NCI-H1092 treated with DMSO at 0.1 percent for 48 hours (cell line): ENCODE measurements at places on chromosomes 12 and 14.
A peak's percentile ranks its signal among the peaks of the same experiment; 100 is the strongest.

- DNase-seq, result no peak
Observed at GRCh38 chr12:48280572-48280971, 70.1 kb downstream of the ZNF641 start.

DNA sequence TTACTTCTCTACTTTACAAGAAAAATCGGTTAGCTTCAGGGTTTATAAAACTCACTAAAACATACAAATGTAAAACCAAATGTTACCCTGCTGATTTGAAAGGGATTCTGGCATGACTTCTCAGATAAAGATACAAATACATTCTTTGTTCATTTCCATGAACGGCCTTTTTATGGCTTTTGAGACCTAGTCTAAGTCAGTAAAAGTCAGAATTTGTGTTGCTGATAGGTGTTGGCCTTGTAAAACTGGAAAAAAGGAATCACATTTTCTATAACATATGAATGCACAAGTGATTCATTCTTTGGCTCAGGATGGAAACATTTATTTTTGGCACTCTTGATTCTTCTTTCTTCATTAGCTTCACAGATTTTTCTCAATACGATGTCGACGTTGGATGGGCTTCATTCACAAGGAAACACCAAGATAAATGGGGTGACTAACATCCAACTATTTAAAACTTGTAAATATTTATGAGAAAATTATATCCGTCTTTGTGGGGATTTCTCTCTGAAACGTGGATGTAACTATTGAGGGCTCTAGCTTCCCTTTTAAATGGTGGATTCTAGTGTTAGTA lies 27.0 kb upstream of the CPM start:
- DNase-seq, result no peak

- no peak for DNase-seq
Observed at GRCh38 chr12:72295744-72296143, 23.6 kb downstream of the TRHDE start.

DNA sequence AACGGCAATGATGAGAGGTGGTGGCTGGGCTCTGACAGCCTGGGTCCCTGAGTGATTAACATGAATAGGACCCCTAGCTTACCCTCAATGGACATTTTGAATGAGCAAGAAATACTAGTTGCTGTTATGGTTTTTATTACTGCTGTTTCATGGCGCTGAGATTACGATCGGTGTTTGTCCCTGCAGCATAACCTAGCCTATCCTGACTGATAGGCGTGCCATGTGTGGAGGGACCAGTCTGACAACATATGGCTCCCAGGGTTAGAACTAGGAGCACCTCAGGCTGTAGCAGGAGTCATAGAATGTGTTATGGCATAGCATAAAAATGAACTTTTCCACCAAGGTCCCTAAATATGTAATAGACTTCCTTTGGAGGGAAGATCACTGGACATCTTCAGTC lies 137.5 kb upstream of the HIF1A start:
- no peak for DNase-seq

- DNase-seq, result no peak
Observed at GRCh38 chr12:48446161-48446776, 26.1 kb upstream of the ANP32D start.

DNA sequence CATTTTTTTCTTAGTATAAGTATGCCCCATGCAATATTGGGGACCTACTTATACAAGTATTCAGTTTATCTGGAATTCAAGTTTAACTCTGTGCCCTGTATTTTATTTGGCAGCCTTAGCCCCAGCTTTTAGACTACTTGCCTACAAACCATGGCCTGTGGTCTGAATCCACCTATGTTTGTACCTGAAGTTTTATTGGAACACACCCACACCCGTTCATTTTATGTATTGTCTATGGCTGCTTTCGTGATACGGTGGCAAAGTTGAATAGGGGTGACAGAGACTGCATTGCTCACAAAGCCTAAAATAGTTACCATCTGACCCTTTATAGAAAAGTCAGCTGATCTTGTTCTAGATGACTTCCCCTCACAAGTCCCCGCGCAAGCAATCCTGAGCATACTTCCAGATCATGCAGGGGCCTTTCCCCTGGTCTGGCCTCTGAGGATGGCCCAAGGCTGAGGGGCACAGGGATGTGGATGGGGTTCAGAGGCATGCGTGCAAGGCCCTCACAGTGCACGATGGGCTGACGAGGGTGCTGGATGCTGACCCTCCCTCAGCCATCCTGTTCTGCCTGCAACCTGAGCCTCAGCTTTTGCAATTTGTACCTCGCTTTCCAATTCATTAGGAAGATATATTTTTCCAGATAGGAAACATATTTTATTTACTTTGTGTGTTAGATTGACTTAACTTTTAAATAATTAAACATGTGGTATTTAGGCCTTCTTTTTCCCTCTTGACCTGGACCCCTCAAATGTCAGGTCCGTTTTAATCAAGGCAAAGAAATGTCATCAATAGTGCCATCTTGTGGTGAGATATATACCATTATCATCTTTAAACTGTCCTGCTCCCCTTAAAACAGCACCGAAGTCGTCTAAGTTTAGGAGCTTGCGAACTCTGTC lies 527.3 kb upstream of the CCDC196 start:
- peak; percentile 69 for DNase-seq

DNA sequence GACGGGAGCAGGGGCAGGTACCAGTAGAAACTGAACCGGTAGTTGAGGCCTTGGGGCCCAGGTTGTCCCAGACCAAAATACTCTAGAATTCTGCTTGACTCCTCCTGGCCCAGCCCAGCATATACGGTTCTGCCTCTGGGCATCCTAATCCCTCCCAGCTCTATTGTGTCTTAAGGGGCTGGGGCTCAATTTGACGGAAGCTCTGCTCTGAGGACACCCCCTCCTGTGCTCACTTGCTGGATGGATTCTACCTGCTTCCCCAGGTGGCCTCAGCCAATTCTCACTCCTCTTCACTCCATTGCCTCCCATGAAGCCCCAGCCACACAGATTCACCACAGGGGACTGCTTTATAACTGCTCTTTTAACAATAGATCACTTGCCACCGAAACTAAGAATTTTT lies 219.5 kb upstream of the FKBP4 start:
- no peak for DNase-seq

GRCh38 chr12:65965358-65965757 lies 141.1 kb downstream of the HMGA2 start:
- DNase-seq, result no peak

DNA sequence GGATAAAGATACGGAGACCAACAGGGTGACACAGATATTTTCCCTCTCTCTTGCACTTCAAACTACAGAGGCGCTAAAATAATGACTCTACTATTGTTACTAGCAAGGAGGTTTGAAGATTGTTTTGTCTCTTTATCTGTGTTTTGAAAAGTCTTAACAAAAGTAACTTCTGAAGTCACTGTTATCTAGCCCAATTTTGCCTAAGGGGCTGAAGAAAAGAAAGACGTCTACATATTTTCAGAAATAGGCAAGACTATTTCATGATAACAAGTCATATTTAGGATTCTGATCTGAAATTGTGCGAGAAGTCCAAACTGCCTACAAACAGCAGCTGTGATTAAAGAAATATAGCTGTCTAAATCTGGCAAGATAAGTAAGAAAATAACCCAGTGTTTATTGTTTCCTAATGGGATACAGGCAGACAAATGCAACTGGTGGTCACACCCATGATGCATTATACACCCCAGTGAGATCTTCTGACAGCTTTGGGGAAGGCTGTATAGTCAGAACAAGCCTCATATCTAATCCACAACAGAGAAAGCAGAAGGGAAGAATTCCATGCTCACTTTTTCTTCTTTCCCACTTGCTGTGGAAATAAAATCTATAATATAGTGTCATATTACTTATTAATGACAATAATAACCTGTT lies 226.9 kb upstream of the ARID2 start:
- DNase-seq, result no peak

GRCh38 chr12:32600681-32601080 lies 78.4 kb upstream of the DNM1L start:
- no peak for DNase-seq

- DNase-seq, result peak; percentile 68
Observed at GRCh38 chr12:30989754-30990153, 63.2 kb downstream of the TSPAN11 start.

DNA sequence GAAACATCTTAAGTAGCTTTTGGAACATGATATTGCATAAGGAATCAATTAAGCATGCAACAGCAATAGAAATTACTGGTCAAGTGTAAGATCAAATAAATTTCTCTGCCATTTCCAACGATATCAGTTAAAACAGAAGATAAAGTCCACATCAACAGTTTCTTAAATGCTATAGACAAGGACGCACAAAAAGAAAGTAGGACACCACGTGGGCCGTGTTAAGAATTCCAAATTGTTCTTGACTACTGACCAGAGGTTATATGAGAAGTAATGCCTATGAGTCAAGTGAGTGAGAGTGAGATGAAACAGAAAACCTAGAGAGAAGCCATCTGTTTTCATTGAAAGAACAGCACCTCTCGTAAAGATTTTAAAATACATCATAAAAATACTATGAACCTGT lies 318.2 kb downstream of the TMEM117 start:
- no peak for DNase-seq

DNA sequence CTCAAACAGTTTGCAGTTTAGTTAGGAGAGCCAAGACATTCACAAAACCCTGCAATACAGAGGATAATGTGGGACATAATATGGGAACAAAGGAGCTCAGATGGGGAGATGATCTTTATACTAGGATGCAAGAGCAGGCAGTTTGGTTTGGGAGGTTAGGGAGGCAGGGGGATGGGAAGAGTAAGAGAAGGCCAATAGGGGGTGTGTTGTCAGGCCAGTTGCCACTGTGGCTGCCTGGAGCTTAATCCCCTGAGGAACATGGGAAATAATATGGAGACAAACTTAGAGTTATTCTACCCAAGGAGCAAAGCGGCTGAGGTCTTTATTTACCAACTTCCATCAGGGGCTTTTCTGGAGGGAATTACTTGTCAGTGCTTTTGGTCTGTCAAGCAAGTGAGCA lies 10.0 kb upstream of the CSRP2 start:
- DNase-seq, result no peak

- no peak for DNase-seq
Observed at GRCh38 chr12:95337146-95337545, 119.5 kb downstream of the VEZT start.

DNA sequence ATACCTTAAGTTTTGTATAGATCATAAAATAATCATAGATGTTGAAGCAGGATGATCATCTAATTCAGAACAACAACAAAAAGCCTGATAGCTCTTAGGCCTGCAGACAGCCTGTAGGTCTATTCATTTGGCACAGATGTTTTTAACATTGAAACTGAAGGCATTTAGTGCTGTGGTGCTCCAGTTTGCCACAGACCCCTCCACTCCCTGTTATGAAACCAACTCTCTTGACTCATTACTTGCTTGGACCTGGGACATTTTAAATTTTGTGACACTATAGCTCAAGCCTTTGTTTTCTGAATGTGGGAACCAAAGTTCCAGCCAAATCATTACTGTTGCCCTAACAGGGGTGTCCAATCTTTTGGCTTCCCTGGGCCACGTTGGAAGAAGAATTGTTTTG lies 9.1 kb downstream of the PRKCH start:
- no peak for DNase-seq

GRCh38 chr14:55762595-55763232 lies 182.7 kb downstream of the KTN1 start:
- no peak for DNase-seq

GRCh38 chr14:54170301-54170700 lies 213.7 kb upstream of the BMP4 start:
- DNase-seq, result no peak

GRCh38 chr12:54279632-54280467 lies at the start of gene CBX5:
CBX5 (minus strand) TSS chr12:54280122; CDS start chr12:54257650, 22,472 bp downstream.
- DNase-seq, result peak; percentile 100

- no peak for DNase-seq
Observed at GRCh38 chr14:71726580-71727021, 205.6 kb upstream of the RGS6 start.

DNA sequence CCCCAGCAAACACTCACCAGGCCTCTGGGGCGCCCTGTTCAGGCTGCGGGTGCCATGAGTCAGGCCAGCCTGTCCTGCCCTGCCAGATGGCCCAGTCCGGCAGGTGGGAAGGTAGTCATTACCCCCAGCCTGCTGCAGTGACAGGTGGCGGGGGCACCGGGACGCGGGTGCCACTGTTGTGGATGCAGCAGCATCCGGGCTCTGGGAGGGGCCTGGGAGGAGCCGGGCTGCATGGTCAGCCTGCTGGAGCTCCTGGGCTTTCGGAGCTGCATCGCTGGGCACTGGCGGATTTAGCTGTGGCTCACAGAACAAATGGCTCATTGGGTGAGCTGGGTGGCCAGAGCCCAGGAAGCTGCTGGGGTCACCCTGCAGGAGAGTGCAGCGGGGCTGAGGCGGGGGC lies 13.5 kb downstream of the CEP170B start:
- no peak for DNase-seq

DNA sequence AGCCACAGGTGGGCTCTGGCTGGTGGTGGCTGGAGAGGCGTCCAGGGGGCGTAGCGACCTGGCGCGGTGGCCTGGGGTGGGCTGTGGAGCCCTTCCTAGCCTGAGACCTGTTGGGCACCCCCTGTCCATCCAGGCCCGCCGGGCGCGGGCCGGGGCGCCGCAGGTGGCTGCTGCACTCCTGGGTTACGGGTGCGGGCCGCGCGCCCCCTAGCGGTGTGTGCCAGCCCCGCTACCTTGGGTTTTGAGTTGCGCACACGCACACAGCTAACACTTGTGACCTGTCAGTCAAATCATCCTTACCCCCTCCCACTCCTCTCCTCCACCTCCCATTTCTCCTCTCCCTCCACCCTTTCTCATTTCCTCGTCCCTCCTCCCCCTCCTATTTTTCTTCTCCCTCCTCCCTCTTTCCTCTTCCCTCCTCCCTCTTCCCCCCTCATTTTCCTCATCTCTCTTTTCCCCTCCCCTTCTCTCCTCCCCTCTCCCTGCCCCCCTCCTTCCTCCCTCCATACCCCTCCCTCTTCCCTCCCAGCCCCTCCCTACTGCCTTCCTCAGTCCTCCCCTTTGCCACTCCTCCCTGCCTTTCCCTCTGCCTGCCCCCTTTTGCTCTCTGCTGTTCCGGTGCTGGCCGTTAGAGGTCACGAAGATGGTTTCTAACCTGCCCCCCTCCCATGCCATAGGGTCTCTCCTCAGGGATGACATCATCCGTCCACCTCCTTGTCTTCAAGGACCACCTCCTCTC lies 2.3 kb downstream of the MEG3 start:
- no peak for DNase-seq

- DNase-seq, result peak; percentile 90
Observed at GRCh38 chr12:57846577-57847319, at the start of gene CTDSP2. CTDSP2 (minus strand) TSS chr12:57846729; CDS start chr12:57846435, 294 bp downstream.
